ENCODE measurements at places on chromosomes 3 and 15.

- DNase-seq = no peak
Measured at GRCh38 chr3:143974271-143975238, 2.9 kb downstream of the DIPK2A start.

GRCh38 chr3:40292637-40293349, 16.7 kb upstream of the EIF1B start:
- no peak for DNase-seq

- no peak for DNase-seq
Measured at GRCh38 chr3:71585887-71586809, 2.6 kb upstream of the FOXP1 start.

DNA sequence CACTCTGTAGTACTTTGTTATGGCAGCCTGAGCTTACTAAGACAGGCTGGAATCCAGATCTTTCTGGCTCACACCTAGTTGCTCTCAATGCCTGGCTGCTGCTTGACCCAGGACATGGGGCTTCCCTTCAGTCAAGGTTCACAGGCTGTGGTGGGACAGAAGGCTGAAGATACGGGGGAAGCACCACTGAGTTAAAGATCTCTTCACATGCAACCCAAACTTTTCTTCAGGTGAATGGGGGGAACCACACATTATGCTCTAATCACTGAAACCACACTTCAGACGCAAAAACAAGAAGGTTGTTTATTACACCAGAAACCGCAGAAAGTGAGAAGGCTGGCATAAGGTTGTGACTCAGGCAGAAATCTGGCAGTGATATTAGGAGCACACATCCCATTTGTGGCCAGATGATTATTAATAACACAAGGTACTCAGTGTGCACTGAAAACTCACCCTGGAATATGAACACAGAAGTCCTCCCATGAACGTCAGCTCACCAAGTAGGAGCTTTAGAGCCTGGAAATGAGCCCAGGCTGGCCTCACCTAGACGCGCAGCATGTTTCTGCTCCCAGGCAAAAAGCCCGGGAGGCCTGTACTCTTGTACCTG, 230.5 kb upstream of the CHRNA7 start:
- DNase-seq = no peak

GRCh38 chr3:190322604-190323245, 479 bp upstream of the CLDN1 start:
- no peak for DNase-seq

- no peak for DNase-seq
Measured at GRCh38 chr15:23529891-23530290, 35.6 kb upstream of the MKRN3 start.

DNA sequence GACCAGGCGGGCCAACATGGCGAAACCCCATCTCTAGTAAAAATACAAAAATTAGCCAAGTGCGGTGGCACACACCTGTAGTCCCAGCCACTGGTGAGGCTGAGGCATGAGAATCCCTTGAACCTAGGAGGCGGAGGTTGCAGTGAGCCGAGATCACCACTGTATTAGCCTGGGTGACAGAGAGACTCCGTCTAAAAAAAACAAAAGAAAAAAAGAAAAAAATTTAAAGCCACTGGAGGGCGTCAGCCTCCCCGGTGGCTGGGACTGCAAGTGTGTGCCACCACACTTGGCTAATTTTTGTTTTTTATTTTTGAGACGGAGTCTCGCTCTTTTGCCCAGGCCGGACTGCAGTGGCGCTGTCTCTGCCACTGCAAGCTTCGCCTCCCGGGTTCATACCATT, 7.9 kb downstream of the RTF1 start:
- DNase-seq = no peak

GRCh38 chr3:58120075-58120812, 90.5 kb downstream of the DNASE1L3 start:
- DNase-seq = peak; percentile 75

- DNase-seq = no peak
Measured at GRCh38 chr3:159668990-159669476, 319.6 kb upstream of the IL12A start.

GRCh38 chr15:97189162-97189780, 771.2 kb upstream of the ARRDC4 start:
- DNase-seq = no peak

- peak; percentile 29 for DNase-seq
Measured at GRCh38 chr3:32934150-32934742, 17.2 kb upstream of the CCR4 start.

- peak; percentile 24 for DNase-seq
Measured at GRCh38 chr3:42027571-42027970, 63.6 kb upstream of the TRAK1 start.

DNA sequence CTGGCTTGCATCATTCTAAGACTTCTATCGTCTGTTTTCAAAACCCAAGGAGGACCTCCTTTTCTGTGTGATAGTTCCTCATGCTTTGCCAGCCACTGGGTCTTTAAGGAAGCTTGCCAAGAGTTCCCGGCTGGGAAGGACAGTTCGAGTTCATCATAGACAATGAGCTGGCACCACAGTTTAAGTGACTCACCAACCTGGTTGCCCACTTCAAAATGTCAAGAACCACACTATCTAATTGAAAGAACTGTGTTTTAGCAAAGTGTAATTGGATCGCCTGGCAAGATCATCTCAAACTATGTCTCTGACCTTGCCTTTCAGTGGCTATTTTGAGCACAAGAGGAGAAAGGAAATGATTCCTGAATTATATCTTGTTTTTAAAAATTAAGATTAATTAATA, 27.9 kb downstream of the SOX2 start:
- DNase-seq = no peak

- no peak for DNase-seq
Measured at GRCh38 chr15:79051029-79051428, 39.6 kb downstream of the RASGRF1 start.

- no peak for DNase-seq
Measured at GRCh38 chr15:60223176-60223575, 174.6 kb downstream of the ANXA2 start.

- DNase-seq = peak; percentile 82
Measured at GRCh38 chr15:73295630-73296286, 73.0 kb downstream of the HCN4 start.

DNA sequence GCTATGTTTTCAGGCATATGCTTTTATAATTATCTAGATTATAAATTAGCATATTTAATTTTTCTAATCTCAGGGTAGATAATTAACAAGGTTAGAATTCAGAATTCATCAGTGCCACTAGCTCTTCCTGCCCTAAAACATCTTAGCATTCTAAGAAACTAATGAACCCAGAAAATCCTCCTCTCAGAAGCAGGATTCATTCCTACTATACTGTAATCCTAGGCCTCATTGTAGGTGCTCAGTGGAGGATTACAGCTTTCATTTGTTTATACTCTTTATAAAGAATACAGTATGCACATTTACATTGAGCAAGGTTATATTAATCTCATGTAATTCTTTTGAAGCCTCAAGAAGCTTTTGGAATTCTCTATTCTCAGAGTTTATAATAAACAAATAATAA, 20.9 kb downstream of the ACAD11 start:
- no peak for DNase-seq

DNA sequence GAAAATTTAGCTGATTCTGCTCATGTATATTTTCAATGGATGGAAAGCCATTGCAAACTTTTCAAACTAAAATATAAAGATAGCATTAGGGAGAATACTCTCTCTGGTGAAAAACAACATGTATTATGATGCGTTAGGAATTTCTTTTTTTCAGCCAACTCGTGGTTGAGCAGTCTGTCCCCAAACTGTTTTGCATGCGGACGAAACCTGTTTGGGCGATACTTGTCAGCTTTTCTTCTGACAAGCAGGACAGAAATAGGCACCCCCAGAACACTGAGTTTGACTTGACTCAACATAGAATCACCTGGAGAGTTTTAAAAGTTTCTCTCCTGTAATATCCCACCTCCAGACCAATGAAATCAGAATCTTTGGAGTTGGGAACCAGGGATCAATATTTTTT, 417.5 kb upstream of the TPRG1 start:
- no peak for DNase-seq

DNA sequence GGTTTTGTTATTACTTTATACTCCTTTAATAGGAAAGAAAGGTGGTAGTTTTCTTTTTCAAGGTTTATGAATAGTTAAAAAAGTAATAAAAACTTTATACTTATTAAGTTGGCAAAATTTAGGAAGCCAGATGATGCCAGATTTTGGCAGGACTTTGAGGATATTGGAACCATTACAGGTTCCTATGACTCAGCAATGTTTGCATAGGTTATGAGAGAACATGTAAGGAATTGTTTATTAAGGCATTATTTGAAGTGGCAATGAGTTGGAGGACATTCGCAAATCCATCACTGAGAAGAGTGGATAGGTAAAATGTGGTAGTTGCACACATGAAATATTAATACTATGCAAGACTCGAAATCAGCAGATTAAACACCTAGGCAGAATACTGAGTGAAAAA, 29.9 kb downstream of the CDAN1 start:
- no peak for DNase-seq

- no peak for DNase-seq
Measured at GRCh38 chr3:79167651-79168416, 600.0 kb downstream of the ROBO1 start.

GRCh38 chr15:43852607-43853006, 25.8 kb downstream of the WDR76 start:
- no peak for DNase-seq

DNA sequence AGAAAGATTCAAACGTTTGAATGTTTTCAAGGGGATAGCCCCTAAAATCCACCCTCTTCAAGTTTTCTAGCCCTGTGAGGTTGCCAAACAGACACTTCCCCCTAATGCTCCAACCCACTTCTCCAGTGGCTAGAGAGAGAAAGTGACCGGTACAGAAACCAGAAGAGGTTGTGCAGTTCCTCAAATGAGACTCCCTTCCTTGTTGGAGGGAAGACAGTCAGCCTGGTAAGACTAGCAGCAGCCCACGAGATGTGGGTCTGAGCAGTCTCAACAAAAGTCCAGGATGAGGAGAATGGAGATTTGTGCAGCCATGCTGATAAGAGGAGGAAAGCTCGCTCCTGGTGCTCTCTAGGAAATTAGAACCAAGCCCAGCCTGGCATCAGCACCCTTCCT, 222.8 kb upstream of the TPRG1 start:
- DNase-seq = no peak

- DNase-seq = peak; percentile 78
Measured at GRCh38 chr3:30286007-30286669, 320.3 kb upstream of the TGFBR2 start.

- no peak for DNase-seq
Measured at GRCh38 chr3:65995030-65995429, 43.7 kb downstream of the MAGI1 start.

- DNase-seq = no peak
Measured at GRCh38 chr3:128679338-128679737, 28.7 kb upstream of the RPN1 start.

GRCh38 chr3:27628026-27628750, 93.9 kb downstream of the EOMES start:
- DNase-seq = no peak

DNA sequence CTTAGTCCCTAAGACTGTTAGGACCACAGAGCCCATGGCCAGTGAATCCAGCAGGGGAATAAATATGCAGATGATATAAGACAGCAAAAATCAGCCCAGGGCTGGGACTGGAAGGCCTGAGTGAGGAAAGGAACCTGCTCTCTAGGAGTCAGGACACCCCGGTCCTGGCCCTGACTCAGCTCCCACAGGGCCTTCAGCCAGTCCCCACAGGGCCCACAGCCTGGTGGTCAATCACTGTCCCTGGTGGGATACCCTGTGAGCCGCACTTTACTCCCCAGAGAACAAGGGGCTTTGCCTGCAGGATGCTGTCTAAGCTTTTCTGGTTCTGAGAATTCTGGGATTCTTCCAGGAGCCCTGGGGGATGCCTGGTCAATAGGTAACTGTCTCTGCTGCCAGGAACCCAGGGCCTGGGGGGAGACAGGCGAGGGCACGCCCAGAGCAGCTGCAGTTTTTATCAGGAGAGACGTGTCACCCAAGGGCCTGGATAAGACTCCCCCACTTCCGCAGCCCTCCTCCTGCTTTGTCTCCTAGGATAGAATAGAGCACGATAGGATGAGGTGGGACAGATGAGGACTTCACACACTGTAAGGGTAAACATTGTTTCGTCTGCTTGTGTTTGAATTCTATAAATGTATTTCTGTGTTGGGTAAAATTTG, 49.5 kb upstream of the MCF2L2 start:
- DNase-seq = no peak

GRCh38 chr15:56281145-56281544, 37.5 kb upstream of the RFX7 start:
- DNase-seq = no peak

DNA sequence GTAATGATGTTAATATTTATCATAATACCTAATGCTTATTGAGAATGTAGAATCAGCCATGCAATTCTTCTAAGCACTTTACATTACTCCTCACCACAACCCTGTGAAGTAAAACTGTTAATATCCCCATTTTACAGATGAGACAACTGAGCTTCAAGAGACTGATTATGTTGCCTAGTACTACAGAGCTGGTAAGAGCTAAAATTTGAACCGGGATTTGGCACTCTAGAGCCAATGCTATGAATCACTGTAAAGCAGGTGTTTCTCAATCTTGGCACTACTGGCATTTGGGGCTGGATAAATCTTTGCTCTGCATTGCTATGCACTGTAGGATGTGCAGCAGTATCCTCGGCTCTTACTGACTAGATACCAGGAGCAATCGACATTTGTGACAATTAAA, 367.7 kb downstream of the MAGI1 start:
- DNase-seq = no peak

DNA sequence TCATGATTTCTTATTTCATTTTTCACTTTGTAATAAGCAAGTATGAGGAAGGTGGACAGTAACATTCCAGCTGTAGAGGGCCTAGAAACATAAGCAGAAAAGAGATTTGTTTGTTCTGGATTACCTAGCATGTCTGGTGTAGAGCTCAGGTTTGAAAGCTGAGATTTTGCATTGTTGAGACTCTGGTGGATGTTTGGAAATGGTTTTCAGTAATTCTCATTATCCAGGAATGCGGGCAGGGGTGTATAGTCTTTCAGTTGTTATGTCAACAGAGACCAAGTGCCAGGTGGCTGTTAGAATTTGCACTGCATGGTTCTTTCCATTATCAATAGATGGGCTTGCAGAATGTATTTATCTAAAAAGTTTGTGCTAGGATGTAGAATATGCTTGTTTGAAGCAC, 10.9 kb downstream of the GPD1L start:
- no peak for DNase-seq

GRCh38 chr15:64524778-64525177, 64.4 kb downstream of the ZNF609 start:
- DNase-seq = no peak

- no peak for DNase-seq
Measured at GRCh38 chr3:38617137-38617536, 32.4 kb downstream of the SCN5A start.

- DNase-seq = no peak
Measured at GRCh38 chr3:147398813-147399534, 7.4 kb downstream of the ZIC4 start.

GRCh38 chr15:27123291-27123690, 152.3 kb downstream of the GABRG3 start:
- DNase-seq = no peak

DNA sequence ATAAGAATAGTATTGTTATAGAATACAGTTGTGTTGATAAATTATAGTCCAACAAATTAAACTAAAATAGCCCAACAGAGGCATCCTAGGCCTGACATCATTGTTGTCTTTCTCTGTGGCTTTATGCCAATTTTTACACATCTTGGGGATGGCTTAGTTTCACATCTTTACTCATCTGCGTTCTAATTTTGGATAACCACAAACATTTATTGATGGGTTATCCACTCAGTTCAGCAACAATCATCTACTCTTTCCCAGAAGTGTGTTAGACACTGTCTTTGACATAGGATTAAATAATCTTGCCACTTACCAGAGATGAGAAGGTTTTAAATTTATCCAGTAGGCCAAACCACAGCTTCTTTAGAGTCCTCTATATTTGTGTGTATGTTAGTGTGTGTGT, 120.8 kb upstream of the PHLDB2 start:
- DNase-seq = no peak

- no peak for DNase-seq
Measured at GRCh38 chr15:48242015-48242414, 35.9 kb downstream of the SLC12A1 start.

All from cardiac septum (tissue), 1 donor.